ENCODE measurements at places on chromosomes 2 and 18.

DNA sequence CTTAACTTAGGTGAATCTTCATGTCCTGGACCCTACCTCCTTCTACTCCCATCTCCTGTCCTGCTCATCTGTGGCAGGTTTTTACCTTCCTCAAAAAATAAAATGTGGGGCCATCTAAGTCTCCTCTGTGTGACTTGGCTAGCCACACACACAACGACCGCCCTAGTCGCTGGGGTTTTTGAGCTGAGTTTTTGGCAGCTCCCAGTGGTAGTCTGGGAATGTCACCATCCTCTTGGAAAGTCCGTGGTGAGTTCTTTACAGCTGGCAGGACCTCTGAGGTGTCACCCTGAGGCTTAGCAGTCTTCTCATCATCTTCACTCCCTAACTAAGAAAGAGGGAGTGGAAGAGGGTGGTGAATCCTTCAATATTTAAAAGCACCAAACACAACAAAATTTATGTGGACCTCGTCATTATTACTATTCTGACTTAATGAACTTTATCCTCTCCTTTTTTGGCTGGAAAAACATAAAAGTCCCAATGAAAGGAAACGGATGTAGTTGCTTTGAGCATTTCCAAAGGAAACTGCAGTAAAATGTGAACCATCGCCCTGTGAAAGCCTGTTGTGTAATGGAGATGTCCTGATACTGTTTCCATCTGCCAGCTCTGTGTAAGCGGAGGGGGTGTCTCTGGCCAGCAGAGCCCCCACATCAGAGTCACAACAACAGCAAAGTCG, 78.6 kb downstream of the VAPA start:
- no peak for DNase-seq

GRCh38 chr2:8525582-8526402, 156.1 kb upstream of the ID2 start:
- DNase-seq = no peak

- DNase-seq = no peak
Observed at GRCh38 chr2:240431661-240432424, 3.6 kb upstream of the GPC1 start.

- DNase-seq = no peak
Observed at GRCh38 chr2:159614534-159615366, 1.6 kb downstream of the BAZ2B start.

DNA sequence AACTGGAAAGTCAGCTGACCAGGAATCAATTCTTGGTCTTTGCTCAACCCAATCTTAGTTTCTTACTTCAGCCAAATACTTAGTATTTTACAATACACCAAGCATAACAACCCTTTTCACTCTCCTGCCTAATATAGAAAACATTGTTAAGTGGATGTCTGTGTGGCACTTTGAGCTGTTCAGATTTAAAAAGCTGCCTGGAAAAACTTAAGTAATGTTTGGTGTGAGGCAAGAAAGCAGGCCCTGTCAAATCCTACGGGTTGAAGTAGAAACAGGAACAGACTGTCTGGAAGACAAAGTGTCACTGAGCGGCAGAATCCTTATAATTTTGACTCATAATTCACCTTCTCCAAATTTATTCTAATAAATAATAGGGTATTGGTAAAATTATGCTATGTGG, 37.1 kb upstream of the FRZB start:
- no peak for DNase-seq

- no peak for DNase-seq
Observed at GRCh38 chr2:8743261-8743660, 61.4 kb downstream of the ID2 start.

DNA sequence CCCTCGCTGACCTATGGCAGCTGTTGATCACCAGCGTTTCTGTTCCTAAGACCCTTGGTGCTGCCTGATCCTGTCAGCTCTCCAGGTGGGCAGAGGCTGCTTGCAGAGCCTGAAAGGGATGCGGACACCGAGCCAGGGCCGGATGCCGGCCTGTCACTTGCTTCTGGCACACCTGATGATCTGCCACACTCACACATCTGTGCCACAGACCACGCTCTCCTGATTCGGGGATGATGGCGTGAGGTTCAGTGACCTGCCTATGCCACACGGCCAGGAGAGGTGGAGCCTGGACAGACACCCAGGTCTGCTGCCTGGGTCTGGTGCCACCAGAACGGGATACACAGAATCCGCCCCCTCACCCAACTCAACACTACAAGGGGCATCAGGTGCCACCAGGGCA, 129.4 kb upstream of the GLI2 start:
- no peak for DNase-seq

DNA sequence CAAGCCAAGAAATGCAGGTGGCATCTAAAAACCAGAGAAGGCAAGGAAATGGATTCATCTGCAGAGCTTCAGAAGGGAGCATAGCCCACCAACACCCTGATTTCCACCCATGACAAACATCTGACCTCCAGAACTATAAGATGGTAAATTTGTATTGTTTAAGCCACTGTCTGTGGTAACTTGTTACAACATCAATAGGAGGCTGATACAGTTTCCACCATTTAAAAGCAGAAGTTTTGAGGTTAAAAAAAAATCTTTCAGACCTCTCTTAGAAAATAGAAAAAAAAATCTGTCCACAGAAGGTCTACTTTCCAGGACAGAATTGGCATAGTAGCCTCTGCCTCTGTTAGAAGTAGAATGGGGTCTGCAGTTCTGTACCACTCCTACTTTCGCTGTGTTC, 37.2 kb downstream of the SLC40A1 start:
- no peak for DNase-seq

GRCh38 chr18:31819106-31819924, 58.6 kb upstream of the SLC25A52 start:
- no peak for DNase-seq

- DNase-seq = no peak
Observed at GRCh38 chr2:71531522-71532047, 78.2 kb downstream of the DYSF start.

DNA sequence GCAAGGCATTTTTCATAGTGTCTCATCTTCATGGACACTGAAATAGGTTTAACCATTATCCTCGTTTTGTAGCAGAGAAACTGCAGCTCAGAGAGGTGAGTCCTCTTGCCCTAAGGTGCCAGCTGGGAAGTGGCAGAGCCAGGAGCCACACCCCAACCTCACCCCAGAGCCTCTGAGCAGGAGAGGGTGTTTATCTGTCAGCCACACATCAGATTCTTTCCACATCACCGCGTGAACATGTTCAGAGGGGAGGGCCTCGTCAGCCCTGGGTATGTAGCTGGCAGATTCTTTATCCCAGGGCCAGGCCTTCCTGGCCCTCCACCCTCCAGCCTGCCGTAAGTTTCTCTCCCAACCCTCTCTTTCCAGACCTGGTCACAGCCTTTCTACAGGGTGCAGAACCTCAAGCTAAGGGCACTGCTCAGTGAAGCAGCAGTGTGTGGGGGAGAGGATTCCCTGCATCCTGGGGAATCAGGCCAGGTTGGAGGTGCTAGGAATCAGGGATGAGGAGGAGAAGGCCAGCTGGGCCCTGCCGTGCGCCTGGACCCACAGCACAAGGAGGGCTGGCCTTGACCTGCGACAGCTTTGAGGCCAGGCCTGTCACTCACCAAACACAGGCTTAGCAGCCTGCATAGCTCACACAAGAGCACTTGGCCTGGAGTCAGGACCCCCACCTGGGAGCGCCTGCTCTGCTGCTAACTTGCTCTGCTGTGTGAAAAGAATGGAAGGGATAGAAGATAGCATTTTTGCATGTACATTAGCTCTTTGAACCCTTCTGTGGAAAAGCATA, 111.3 kb upstream of the MCFD2 start:
- DNase-seq = no peak

GRCh38 chr2:63840081-63840784, 1.5 kb upstream of the UGP2 start:
- no peak for DNase-seq

DNA sequence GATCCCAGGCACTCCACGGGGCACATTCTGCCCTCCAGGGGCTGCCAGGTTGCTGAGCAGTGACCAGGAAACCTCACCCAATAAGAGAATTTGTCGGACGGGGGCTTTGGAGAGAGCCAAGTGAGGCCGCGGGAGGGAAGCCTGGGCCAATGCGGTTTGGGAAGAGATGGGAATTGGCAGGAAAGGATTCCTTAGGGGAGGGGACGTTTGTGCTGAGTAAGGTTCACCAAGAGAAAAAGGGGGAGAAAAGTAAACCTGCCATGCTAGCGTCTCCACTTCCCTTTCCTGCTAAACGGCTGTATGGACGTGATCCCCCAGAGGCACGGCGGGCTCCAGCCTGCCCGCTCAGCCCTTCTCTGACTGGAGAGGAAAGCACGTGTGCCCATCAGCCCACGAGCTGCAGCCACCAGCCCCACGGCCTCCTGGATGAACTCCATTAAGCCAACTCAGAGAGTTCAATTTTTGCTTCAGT, 194.4 kb upstream of the ID2 start:
- DNase-seq = no peak

DNA sequence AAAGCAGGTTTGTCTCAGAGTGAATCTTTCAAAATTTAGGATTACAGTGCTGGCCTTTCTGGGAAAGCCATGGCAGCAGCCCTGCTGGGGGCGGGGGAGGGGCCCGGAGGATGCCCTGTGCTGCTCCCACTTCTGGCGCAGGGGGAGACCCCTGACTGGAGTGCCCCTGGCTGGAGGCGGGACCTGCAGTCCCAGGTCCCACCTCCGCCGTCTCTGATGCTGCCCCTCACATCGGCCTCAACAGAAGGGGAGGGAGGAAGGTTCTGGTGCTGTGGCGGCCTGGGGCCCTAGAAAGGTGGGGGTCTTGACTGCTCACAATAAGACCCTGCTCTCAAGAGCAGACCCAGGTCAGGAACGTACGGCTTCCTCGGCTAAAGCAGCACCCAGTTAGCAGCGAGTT, 216.4 kb downstream of the TWIST2 start:
- DNase-seq = no peak

- DNase-seq = no peak
Observed at GRCh38 chr2:120310136-120310535, 35.8 kb upstream of the INHBB start.

GRCh38 chr18:50312296-50313030, 25.0 kb upstream of the CXXC1 start:
- no peak for DNase-seq

DNA sequence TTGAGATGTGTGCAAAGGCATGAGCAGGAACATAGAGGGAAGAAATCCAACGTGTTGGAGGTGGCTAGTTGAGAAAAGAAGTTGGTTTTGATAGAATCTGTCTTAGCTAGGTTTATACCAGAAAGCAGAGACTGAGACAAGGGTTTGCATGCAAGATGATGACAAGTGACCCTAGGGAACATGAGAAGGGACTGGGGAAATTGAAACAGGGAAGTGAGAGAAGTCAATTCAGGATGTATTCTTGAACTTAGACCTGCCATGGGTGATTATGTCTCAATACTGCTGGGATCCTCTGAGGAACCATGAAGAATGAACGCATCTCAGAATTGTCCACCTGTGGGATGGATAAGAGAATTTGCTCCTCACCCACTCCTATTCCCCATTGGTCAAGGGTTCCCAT, 20.5 kb downstream of the IL36A start:
- no peak for DNase-seq

DNA sequence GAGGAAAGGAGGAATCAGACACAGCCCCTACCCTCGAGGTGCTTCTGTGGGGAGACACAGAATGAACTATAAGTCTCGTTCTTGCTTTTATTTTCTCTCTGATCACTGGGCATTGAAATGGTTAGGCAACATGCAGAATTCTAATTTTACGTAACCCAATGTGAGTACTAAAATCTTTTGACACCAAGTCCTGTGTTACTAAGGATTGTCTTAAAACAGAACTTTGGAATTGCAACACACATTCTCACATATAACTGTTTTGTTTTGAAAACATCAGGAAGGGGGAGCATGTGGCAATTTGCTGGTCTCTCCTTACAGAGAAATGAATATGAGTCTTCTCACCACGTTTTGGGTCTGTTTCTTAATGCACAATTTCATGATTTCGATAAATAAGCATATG, 23.6 kb upstream of the SULT1C4 start:
- DNase-seq = no peak

DNA sequence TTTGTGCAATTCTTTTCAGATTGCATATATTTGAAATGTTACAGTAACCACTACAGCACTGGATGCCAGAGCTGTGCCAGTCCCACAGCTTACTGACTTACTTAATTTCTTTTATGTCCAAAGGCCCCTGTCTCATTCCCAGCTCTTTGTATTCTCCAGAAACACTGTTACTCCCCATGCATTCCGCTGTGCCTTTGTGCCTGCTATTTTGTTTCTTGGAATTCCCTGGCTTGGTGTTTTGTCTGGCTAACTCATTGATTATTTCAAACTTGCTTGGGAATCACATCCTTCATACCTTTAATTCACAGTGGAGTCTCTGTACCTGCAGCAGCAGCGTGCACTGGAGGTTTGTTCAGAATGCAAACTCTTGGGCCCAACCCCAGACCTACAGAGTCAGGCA, 601.9 kb upstream of the DDX18 start:
- DNase-seq = no peak

DNA sequence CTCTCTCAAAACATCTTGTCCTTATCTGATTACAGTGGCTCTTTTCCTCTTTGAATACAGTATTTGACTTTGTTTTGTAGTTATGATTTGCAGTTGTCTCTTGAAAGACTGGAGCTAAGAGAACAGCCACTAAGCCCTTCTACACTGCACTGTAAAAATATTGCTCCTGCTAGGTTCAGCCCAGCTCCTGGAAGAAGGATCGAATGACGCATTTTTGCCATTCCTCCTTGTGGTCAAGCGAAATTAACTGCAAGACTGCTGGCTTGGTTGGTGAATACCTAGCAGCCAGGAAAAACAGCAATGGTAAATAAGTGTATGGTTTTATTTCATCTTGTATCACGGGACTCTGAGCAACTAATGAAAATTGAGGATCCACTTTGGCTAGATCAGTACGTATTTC, 407.8 kb upstream of the CDH2 start:
- no peak for DNase-seq

- DNase-seq = no peak
Observed at GRCh38 chr18:54622084-54622483, 31.0 kb downstream of the DYNAP start.

- DNase-seq = no peak
Observed at GRCh38 chr2:187390891-187391290, 57.2 kb downstream of the CALCRL start.

DNA sequence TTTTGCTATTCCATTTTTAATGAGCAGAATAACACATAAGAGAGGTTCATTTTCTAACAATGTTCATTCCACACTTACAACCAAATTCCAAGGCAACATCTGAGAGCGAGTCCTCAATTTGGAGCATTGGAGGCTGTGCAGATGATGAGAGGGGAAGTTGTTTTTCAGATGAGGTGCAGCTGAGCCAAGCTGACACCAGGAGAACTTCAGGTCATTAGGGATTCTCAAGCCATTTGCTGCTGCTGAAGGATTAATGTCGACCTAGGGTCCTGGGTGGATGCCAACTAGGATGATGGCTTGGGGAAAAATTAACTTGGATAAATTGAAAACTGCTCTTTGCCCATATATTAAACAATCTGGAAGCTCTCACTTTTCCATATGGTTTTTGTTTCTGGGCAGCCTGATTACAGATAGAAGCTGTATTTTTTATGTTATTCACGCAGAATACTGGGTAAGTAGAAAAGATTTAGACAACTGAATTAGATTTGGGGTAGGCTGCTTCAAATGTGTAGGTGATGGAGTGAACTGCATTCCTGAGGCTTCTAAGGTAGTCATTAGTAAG, 206.4 kb upstream of the SLC39A10 start:
- no peak for DNase-seq

GRCh38 chr2:54000524-54000923, 29.7 kb upstream of the PSME4 start:
- DNase-seq = no peak

All from activated CD4-positive, alpha-beta T cell treated with anti-CD3 and anti-CD28 coated beads, Interleukin-2, amount 50 U/mL, for 48 hours (primary cell).